ENCODE measurements at places on chromosomes 16 and 17.

DNA sequence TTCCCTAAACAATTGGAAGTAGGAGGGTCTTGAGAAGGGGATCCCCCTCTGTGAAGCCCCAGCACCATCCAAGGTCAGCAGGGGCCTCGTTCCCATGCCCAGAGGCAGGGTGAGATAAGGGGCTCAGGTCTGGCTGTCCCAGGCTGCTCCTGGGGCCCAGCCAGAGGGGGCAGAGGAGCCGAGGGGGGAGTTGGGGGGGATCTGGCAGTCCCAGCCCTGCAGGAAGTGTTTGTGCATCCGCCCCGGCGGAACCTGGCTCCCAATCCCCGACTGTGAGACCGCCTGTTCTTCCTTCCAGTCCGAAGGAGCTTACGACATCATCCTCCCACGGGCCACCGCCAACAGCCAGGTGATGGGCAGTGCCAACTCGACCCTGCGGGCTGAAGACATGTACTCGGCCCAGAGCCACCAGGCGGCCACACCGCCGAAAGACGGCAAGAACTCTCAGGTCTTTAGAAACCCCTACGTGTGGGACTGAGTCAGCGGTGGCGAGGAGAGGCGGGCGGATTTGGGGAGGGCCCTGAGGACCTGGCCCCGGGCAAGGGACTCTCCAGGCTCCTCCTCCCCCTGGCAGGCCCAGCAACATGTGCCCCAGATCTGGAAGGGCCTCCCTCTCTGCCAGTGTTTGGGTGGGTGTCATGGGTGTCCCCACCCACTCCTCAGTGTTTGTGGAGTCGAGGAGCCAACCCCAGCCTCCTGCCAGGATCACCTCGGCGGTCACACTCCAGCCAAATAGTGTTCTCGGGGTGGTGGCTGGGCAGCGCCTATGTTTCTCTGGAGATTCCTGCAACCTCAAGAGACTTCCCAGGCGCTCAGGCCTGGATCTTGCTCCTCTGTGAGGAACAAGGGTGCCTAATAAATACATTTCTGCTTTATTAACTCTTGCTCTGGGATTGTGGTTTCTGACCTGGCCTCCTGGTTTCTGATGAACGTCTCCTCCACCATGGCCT lies 14.9 kb downstream of the GPRC5C start:
- DNase-seq = peak; percentile 21

- DNase-seq = peak; percentile 88
These were observed 14.6 kb downstream of the COTL1 start for GRCh38 chr16:84603140-84603816.

DNA sequence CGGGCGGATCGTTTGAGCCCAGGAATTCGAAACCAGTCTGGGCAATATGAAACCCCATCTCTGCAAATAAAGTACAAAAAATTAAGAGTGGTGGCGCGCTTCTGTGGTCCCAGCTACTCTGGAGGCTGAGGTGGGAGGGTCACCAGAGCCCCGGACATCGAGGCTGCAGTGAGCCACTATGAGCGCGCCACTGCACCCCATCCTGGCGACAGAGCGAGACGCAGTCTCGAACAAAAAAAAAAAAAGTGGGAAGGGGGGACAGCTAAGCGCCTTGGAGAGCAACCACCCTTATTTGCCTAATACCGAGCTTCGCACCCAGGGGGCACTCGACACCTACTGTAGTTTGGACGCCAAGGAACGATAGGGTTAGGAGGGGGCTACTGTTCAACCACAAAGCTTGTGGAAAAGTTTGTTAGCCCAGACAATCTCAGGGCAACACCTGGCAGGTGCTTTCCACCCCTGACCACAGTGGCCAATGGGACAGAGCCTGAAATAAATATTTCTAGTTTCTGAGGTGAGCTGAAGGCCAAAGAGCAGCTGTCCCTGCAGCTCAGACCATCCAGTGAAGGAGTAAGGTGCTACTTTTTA lies 847 bp upstream of the PSMC3IP start:
- peak; percentile 87 for DNase-seq

GRCh38 chr17:32265192-32265923 lies at the start of gene RHBDL3:
RHBDL3 (plus strand) TSS chr17:32265832; CDS start chr17:32266190, 358 bp downstream.
- no peak for DNase-seq

DNA sequence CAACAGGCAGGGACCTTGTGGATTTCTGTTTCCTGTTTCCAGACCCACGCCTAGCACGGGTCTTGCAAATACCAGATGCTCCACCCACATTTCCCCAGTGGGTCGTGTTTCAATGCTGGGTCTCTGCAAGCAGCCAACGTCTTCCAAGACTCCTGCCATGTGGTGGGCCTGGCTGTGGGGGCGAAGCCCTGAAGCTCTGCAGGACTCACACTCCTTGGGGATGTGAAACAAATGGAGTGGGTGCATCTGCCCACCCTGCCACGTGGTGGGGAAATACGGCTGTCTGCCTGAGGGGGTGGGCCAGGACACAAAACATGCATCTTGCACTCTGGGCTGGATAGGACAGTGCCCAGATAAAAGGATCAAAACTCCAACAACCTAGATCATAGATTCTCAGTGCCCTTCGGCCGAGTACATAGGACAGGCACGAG lies 32.6 kb downstream of the FA2H start:
- no peak for DNase-seq

DNA sequence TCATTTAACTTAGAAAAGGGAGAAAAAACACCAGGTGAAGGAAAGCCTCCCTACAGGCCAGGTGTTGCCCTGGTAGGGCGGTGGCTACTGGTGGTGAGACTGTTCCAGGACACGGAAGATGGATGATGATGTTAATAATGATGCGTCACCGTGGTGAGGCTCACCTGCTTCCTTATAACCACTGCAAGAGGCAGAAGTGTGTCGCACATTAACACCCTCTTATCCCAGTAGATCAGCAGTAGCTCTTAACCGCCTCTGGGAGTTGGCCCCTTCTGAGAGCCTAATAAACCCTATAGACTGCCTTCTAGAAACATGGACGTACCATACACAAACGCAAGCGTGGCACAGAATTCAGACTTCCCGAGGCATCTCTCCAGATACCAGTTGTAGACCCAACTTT lies 7.8 kb downstream of the BFAR start:
- DNase-seq = no peak

DNA sequence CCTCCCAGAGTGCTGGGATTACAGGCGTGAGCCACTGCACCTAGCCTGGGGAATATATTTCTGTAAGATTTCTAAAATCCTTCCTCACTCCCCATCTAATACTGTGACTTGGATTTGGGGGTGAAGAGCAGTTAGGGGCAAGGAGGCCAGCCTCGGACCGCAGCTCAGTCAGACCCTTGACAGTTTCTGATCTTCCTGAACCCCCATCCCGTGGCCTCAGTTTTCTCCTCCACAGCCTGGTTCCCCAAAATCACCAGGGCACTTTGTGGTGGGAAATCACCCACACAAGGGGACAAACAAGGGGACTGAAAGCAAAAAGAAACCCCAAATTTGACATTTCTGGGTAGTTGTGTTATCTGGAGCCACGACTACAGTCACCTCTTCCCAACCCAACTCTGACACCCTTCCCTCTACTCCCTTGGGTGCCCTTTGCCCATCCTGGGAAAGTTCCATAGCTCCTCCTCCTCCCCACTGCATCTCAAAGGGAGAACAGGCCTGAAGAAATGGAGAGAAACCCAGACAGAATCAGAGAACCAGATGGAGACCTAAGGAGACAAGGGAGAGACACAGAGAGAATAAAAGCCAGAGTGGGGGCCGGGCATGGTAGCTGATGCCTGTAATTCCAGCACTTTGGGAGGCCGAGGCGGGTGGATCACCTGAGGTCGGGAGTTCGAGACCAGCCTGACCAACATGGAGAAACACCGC lies 2.8 kb upstream of the STAT5A start:
- no peak for DNase-seq

DNA sequence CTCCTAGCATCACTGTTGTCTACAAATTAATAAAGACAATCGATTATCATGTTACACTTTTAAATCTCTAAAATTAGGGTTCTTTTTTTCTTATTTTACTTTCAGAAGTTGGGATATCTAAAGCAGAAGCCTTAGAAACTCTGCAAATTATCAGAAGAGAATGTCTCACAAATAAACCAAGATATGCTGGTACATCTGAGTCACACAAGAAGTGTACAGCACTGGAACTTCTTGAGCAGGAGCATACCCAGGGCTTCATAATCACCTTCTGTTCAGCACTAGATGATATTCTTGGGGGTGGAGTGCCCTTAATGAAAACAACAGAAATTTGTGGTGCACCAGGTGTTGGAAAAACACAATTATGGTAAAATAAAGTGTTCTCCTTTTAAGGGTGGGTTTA lies 2.4 kb downstream of the RAD51C start:
- DNase-seq = no peak

DNA sequence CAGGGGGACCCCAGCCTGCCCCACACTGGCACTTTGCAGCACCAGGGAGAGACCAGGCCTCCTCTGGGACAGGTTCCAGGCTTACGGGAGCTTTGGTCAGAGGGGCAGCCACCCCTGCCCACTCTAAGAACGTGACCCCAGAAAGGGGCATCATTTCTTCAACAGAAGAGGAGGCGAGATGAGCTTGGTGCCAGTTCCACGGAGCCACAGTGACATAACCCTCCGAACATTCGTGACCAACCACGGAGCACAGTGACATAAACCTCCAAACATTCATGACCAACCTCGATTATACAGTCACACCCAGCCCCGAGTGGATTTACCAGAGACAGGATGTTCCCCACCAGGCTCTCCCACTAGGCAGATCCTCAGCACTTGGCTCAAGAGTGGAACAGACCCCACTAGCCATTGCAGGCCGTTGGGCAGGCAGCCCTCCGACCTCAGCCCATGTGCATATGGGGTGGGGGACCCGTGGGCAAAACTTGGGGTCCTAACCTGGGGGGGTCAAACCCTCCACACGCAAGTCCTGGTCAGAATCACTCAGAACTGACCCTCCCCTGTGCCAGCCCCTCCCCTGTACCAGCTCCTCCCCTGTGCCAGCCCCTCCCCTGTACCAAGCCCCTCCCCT lies 112.9 kb downstream of the METRNL start:
- no peak for DNase-seq

DNA sequence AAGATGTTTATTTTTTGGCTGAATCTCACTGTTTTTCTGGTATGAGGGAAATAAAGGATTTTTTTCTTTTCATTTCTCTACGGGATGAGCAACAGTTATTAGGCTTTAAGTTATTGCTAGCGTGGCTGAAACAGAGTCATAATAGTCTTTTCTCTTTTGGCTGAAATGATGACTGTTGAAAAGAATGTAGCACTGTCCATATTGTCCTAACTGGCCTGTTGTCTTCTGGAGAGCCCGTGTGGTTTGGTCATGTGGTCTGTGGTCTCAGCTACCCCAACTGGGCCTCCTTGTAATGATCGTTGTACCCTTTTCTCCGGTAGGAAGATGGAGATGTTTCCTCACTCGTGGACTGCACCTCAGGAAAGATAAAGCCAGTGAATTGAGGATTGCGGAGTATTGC lies 36.6 kb downstream of the EPN2 start:
- DNase-seq = no peak

DNA sequence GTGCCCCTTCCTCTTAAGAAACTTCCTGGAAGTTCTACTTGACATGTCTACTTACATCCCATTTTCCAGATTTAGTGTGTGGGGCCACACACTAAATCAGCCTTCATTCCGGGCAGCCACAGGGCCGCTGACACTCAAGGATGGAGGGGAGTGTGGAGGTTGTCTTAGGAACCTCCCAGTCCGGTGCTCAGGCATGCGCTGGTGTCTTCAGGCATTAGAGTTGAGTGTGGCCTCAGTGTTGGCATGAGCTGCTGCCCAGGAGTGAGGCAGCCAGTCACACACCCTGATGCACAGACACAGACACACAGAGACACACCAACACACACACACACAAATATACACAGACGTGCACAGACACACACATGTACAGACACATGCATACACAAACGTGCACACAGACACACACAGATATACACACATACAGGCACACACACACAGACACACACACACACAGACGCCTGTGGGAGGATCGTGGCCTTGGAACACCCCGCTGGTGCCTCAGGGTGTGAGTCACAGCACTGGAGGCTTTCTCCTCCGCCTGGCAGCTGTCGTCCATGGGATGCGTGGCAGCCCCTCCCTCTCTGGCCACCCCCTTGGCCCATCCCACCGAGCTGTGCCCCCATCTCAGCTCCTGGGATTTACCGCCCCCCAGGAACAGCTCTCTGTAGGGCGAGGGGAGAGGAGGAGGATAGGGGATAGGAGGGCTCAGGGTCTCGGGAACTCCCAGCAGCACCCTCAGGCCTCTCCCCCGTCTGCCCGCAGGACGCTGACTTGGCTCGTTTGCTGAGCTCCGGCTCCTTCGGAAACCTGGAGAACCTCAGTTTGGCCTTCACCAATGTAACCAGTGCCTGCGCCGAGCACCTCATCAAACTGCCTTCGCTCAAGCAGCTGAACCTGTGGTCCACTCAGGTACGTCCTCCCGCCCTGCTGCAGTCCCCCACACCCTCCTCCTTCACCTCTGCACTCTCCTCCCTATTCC lies 75.6 kb upstream of the PLCG2 start:
- peak; percentile 88 for DNase-seq

DNA sequence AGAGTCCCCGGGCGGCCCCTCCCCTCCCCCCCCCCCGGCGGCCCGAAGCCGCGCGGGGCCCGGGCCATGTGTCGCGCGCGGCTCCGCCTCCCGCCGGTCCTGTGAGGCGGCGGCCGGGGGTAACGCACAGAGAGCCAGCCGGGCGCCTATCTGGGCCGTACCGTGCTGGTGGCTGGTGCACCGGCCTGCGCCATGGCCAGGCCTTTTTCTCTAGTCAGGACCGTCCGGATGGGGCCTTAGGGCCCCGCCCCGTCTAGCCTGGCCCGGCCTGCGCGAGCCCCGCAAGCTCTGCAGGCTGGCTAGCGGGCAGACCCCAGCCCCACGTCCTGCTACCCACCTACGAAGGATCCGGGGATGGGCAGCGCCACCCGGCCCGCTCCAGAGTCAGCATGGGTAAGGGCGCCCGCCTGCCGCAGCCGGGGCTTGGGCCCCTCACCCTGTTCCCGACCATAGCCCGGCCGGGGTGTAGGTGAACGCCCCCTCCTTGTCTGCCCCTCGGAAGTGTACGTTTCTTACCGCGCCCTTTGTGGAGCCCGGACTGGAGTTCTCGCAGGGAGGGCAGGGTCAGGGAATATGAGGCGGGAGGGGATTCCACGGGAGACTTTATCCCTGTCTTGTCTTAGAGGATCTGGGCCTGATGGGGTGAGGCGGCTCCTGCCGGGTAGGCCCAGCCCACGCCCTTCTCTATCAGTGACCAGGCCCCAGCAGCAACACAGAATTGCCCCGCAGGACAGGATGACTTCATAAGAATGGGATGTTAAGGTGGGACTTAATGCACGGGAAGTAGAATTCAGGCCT lies at the start of gene CENPT:
TSS of gene CENPT (minus strand) at position 630 of the 798 bp plus-strand sequence. CDS start 13,834 bp downstream, outside the sequence.
- peak; percentile 72 for DNase-seq

DNA sequence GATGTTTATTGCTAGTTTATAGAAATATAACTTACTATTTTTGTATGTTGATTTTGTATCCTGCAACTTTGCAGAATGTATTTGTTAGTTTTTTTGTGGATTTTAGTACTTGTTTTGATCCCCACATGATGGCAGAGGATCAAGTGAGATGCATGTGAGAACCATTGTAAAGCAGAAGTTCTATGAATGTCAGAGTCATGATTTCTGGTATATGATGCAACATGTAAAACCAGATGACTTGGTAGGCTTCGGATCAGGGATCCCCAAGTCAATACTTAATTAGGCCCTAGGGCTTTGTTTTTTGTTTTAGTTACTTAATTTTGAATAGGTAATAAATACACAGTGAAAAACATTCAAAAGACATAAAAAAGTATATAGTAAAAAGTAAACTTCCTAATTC lies 45.8 kb downstream of the ESRP2 start:
- DNase-seq = no peak

Data from dermis blood vessel endothelial cell (primary cell).